ENCODE measurements at places on chromosomes 1 and 21. TPM values are rescaled to one million over a fixed set of nuclear protein-coding genes. Genes with fewer than 3 reads are reported as not detected.

Gene PTTG1IP
- total RNA-seq, result 464 TPM

Gene ASCL5
- total RNA-seq, result not detected

Gene SLC2A5
- total RNA-seq, result 0.18 TPM

Gene EDARADD
- total RNA-seq, result not detected

Gene TAL1
- 20.4 TPM for total RNA-seq

Gene ARHGAP30
- total RNA-seq, result not detected

Measured in glomerular endothelial cell (primary cell).